ENCODE measurements at places on chromosomes 3 and 15.

DNA sequence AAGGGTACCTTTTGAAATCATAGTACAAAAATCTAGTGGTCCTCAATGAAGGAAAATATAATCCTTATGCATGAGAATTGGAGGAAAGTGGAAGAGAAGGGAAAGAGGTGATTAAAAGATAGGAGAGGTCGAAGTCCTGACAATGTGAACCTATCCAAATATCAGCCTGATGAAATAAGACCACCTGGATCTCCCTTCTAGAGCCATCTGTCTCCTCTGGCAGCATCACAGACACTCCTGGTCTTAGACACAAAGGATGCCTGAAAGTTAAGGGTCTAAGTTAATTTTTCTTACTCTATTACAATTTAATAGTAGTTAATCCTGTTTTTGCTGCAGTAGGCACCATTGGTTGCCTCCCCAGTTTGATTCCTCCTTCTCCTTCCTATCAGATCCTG is 11.1 kb upstream of the TMED3 start:
- no peak for DNase-seq

DNA sequence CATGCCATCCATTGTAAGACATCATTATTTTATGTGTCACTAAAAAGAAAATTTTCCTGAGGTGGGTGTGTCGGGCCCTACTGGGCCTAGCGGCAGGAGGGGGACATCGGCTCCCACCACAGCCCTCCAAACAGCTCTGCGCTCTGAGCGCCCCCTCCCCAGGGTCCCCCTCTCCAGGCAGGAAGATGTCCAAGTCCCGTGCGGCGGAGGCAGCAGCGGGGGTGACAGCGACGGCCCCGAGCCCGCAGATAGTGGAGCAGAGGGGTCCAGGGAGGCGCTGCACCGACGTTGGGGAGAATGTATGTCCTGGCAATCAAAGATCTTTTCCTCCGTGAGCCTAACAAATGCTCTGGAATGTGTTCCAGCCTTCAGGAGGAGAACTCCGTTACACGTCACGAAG is 24.3 kb downstream of the GPR160 start:
- no peak for DNase-seq

GRCh38 chr15:75688278-75688557 is 24.4 kb downstream of the CSPG4 start:
- DNase-seq: no peak

- no peak for DNase-seq
Observed at GRCh38 chr3:123724306-123724705, 139.5 kb upstream of the HACD2 start.

GRCh38 chr3:128547368-128547987 is 54.5 kb upstream of the GATA2 start:
- DNase-seq: no peak

GRCh38 chr15:88324741-88325065 is 68.2 kb upstream of the NTRK3 start:
- DNase-seq: no peak

GRCh38 chr3:184154885-184155643 is at the start of gene DVL3:
Gene DVL3, plus strand, starts transcription at chr3:184155377. Its CDS starts 259 bp downstream, at chr3:184155636.
- peak; percentile 73 for DNase-seq

DNA sequence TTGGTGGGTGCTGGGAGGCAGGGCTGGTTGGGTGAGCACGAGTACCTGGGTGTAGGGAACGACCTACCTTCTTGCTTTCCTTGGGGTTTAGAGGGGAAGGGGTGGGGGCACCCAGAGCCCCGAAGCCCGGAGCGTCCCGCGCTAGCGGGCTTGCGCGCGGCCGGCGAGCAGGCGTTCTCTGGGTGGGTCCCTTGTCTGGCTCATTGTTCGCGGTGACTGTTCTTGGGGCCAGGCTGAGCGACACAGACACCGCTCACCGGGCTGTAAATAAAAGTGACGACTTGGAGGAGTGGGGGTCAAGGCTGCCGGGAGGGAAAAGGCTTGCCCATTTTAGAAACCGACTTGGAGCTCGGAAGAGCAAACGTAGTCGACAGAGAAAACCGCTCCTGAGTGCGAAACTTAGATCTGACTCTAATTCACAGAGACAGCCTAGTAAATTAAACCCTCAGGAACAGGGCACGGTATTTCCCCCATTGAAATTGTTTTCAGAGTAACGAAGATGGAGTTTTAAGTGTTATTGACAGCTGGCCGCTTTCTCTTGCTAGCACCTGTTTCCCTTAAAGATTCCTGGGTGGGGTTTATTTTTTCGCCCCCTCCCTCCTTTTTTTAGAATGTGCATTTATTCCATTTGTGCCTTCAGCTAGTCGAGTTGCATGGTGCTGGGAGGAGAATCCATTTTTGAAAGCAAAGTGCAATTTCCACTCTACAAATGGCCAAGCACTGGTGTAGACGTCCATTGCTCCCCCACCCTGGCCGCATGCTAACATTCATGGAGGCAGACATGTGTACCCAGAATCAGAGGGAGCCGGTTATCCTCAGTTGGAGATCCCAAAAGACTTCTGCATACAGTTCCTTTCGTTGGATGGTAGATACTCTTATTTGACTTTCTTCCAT is 532.1 kb upstream of the SEMA6D start:
- peak; percentile 51 for DNase-seq

- no peak for DNase-seq
Observed at GRCh38 chr3:159488602-159489001, 500.0 kb upstream of the IL12A start.

- no peak for DNase-seq
Observed at GRCh38 chr3:127805026-127805753, 17.1 kb downstream of the MGLL start.

GRCh38 chr3:71345429-71346040 is 238.0 kb downstream of the FOXP1 start:
- no peak for DNase-seq

GRCh38 chr15:77018796-77019505 is 24.0 kb downstream of the PSTPIP1 start:
- no peak for DNase-seq

DNA sequence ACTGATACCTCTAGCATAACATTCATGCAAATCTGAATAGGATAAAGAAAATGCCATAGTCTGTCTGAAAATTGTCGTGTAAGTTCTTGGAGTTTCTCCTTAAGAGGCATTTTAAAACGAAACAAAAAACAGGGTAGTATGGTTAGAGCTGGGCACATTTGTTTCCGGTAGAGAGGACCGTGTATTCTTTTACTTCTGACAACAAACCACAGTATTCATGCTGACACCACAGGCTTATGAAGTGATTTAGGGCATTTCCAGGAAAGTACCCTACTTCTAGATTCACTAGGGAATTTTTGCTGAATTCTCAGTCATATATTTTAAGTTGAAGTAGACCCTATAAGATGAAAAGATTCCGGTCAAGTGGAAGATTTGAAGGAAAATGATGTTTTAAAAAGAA is 541.3 kb downstream of the UNC13C start:
- no peak for DNase-seq

- no peak for DNase-seq
Observed at GRCh38 chr3:140152851-140153639, 218.1 kb downstream of the CLSTN2 start.

- no peak for DNase-seq
Observed at GRCh38 chr15:85764649-85765277, 30.0 kb downstream of the KLHL25 start.

GRCh38 chr3:49173116-49173791 is 1.9 kb downstream of the KLHDC8B start:
- DNase-seq: peak; percentile 48

DNA sequence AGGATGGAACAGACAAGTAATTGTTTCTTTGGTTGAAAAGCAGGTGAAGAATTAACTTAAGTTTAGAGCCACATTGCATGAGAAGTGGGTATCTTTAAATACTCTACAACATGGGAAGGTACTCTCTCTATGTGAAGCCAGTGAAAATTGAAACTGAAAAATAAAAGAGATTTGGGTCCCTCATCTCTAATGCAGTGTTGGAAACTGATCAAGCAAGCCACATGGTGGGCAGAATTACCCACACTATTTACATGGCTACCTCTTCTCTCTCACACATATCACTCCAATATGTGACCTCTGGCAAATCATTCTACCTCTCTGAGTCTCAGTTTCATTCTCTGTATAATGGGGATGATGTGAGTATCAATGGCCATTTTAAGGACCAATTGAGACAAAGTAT is 339.0 kb downstream of the IL5RA start:
- DNase-seq: no peak

DNA sequence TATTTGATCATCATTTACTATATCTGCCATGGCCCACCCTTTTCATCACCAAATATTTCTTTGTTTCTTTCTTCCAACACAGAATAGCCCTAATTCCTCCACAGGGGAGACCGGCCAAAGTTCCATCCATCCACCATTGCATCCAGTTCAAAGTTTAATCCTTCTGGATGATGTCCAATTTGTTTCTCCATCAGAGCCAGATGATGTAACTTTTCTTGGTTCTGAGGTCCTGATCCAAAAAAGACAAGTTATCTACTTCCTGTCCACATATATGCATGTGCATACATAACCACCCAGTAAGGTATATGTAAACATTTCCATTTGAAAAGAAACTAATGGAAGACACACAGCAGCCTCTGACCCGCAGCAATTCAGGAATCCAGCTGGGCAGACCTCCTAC is 237.3 kb downstream of the SHOX2 start:
- DNase-seq: no peak

GRCh38 chr15:44591326-44591725 is 54.4 kb downstream of the EIF3J start:
- DNase-seq: no peak

DNA sequence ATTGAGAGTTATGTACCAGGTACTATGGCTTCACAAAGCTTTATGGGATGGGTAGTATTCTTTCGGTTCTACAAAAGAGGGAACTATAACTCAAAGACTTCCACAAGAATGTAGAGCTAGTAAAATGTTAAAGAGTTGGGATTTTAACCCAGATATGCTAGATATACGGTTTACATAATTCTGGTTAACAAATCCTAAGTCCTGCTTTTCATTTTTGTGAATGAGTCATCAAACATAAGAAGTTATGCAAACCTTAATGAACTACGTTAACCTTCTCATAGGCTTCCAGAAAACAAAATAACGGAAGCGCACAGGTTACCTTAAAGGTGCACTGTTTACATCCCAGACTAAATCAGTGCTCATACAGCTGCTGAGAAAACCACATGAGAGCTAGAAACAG is 1049.3 kb downstream of the MCTP2 start:
- DNase-seq: no peak

DNA sequence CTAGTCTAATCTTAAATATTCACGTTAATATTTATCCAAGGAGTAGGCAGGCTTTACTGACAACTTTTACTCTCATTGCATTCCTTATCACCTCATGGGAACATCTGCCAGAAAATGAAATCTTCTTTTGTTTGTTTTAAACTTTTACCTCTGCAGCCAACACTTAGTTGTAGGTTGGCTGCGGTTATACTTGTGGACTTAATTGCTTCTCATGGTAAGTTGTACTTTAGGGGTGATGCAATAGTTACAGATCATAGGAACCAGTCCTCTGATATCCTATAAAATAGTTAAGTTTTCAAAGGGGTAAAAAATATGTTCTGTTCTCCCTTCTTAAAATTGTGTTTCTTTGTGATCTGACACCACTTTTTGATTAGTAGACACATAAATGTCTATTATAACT is 321.9 kb downstream of the ZPLD1 start:
- no peak for DNase-seq

DNA sequence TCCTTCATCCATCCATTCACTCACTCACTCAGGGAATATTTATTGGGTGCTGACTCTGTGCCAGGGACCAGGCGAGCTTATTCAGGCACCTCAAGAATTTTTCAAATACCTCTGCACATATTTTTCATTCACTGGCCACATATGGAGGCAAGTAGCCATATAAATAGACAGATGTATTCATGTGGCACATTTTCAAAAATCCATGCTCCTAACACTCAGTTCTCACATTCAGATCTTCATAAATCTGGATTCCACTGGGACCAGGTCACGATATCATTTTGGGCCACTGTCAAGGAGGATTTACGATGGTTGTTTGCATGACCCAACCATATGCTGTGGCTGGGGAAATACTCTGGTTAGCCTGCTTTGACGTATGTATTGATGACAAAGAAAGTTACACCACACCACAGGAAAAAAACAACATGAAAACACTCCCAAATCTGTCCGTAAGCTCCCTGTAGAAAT is 241.8 kb upstream of the LRTM1 start:
- DNase-seq: no peak

DNA sequence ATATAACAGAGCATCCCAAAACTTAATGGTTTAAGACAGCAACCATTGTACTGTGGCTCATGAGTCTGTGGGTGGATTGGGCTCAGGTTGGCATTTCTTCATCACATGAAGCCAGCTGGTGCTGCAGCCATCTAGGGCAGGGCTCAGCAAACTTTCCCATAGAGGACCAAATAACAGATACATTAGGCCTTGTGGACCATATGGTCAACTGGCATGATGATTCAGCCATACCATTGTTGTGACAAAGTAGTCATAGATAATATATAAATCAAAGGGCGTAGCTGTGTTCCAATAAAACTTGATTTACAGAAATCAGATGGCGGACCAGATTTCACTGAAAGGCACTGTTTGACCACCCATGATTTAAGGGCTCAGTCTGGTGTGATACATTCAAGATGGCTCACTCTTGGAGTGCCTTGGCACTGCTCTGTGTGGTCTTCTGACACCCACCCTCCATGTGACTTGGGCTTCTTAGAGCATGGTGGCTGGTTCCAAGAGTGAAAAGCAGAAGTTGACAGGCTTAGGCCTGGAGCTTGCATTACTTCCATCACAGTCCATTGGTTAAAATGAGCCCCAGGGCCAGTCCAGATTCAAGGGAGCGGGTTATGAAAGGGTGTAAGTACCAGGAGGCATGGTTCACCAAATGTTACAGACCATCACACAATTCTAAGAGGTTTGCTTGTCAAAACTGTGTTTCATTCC is 40.8 kb upstream of the BHLHE40 start:
- no peak for DNase-seq

GRCh38 chr15:67809866-67810265 is 15.4 kb upstream of the SKOR1 start:
- DNase-seq: no peak

Data from NCI-H345 (cell line).